ENCODE measurements at places on chromosomes 1 and 21.

- no peak for DNase-seq
Measured at GRCh38 chr1:50877641-50878040, 82.4 kb downstream of the FAF1 start.

DNA sequence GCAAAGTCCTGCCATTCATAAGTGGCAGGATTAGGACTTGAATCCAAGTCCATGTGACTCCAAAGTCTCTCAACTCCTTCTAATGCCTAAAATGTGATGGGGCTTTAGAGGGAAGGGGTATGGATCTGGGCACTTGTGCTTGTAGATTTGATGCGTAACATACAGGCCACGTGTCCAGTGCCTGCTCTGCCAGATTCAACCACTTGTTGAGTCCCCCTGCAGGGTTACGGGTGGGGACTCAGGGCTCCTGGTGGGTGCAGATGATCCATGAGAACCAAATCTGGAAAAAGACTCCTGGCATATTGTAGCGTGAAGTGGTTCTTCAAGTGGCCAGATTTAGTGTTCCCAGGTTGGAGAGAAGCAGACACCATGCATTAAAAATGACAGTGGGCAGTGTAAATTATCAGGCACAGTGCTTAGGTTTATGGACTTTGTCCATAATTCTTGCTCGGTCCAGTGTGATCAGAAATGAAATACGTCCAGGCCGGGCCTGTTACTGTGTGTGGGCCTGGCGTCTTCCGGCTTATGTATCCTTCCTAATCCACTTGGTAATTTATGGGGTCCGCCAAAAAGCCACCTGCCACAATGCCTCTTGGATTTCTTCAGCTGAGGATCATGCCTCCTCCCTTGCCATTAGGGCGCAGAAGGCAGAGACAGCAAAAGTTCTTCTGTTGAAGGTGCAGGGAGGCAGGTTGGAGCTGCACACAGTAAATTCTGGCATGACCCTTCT is 51.2 kb upstream of the LRP8 start:
- DNase-seq: no peak

- DNase-seq: no peak
Measured at GRCh38 chr1:177257128-177257527, 86.4 kb downstream of the BRINP2 start.

DNA sequence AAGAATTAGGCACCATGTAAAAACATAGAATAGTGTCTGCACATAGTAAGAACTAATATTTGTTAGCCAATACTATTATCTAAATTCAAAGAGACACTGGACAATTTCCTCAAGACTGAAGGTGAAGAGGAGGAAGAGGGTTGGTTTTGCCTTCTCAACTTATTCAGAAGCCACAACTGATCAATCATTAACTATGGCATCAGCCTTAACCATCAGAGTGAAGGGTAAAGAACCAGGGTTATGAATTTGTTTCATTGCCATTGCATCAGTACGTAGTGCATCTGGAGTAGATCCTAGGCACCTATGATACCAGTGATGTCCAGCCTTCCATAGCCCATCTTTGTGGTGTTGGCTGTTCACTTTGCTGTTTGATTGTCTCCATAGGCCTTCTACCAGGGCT is 421.7 kb upstream of the DEPDC1 start:
- no peak for DNase-seq

GRCh38 chr1:43279161-43279560 is 6.2 kb downstream of the C1orf210 start:
- no peak for DNase-seq

GRCh38 chr1:175514387-175514953 is 228.9 kb downstream of the TNR start:
- no peak for DNase-seq

GRCh38 chr21:32055305-32055704 is 182.5 kb downstream of the HUNK start:
- no peak for DNase-seq

- DNase-seq: no peak
Measured at GRCh38 chr1:151502859-151503780, 8.1 kb upstream of the CGN start.

GRCh38 chr1:202243006-202243405 is 49.4 kb downstream of the LGR6 start:
- DNase-seq: no peak

DNA sequence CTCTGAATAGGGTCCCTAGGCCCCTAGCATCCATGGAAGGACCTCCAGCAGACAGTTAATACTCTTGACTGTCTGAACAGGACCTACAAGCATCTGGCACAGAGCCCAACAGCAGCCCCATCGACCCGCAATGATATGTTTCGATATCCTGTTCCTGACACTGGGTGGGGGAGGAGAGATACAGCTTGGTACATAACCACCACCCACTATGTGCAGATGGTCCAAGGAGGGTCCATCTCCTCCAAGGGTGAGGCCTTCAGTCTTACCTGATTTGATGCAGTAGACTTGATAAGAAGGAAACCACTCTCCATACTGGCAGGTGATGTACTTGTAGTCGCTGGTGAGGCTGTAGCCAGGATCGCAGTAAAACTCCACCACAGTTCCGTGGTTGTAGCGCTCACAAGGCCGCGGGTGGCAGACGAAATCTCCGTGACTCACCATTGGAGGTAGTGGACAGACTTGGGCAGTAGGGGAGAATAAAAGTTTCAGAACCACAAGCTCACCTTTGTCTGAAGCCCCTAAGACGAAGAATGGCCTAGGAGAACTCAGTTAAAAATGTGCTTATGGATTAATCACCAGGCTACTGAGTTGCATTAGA is 86.0 kb upstream of the TLR5 start:
- no peak for DNase-seq

GRCh38 chr21:14675774-14676530 is 129.8 kb upstream of the SAMSN1 start:
- no peak for DNase-seq

DNA sequence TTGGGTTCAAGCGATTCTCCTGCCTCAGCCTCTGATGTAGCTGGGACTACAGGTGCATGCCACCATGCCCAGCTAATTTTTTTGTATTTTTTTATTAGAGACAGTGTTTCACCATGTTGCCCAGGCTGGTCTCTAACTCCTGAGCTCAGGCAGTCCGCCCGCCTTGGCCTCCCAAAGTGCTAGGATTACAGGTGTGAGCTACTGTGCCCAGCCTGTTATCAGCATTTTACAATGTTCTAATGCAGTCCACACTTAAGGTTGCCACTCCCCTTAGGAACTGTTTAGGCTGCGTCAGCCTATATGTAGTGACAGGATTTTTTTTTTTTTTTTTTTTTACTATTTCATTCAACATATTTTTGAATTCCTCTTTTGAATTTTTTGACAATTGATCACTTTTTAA is 30.2 kb downstream of the AGPAT3 start:
- DNase-seq: no peak

DNA sequence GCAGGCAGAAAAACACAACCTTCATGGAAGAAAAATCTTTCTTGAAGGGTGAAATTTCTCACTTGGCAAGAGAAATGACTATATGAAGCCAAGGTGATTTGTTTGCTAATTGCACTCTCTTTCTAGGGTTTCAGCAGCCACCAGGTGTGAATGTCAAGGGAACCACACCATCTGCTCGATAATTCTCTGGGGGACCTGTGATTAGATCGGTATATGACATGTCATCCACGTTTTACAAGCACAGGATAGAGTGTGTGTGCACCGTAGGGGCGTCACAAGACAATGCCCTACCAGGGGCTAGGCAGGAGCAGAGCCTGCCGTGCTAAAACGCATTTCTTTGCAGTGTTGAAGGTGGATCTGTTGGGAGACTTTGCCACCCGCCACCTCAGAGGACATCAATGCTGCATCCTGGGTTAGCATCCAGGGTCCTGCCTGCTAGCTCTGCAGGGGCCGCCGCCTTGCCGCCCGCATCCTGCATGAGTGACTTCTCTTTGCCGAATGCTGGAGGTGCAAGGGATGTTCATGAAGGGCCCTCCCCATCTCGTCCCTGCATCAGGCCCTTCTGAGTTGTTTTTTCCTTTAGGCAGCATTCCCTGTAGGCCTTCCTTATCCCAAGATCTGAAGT is 37.8 kb upstream of the CCSAP start:
- DNase-seq: no peak

DNA sequence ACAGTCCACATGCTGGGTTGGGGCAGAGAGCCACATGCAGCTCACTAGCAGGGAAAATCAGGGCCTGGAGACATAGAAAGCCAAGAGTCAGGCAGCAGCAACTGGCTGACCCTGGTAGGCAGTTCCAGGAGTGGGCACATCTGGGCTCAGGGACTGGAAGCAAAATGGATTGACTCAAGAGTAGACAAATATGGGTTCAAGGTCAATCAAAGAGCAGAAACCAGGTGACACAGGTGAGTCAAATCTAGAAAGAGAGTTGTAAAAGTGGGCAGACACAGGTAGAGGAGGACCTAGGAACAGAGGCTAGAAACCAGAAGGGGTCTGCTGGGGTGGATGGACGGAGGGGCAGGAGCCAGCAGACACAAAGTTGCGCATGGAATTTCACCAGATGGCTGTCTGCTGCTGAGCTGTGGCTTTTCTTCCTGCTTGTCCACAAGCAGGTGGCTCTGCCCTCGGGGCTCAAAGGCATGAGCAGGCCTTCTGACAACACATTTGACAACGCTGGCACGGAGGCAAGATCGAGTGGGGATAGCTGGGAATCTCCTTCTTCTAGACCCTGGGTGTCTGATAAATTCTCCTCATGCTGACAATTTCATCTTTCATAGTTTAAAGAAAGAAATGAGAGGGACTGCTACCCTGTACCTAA is 40.8 kb upstream of the IGSF3 start:
- no peak for DNase-seq

DNA sequence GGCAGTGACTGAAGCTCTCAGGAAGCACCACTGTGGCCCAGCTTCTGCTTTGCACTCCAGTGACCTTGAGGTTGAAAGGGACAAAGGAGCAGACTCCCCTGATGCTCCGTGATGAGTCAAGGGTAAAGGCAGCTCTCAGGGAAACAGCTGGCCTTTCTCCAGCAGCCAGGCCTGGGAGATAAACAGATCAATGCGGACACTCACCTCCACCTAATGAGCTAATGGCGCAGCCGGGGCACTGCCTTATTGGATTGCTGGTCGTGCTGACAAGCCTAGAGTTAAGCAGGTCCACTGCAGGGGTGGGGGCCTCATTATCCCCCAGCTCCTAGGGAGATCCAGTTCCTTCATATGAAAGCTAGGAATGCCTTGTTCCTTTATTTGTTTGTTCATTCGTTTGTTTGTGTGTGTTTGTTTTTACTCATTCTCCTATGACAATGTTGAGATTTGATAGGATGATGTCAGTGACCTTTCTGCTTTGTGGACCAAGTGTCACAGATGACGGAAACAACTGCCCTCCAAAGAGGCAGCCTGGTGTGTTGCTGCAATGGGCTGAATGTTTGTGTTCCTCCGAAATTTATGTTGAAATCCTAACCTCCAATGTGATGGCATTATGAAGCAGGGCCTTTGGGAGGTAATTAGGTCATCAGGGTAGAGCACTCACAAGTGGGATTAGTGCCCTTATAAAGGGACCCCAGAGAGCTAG is 141.4 kb upstream of the BEND5 start:
- no peak for DNase-seq

- DNase-seq: no peak
Measured at GRCh38 chr21:35027563-35028450, 21.3 kb downstream of the RUNX1 start.

GRCh38 chr1:231421546-231421970 is 529 bp downstream of the EGLN1 start:
- DNase-seq: peak; percentile 39

DNA sequence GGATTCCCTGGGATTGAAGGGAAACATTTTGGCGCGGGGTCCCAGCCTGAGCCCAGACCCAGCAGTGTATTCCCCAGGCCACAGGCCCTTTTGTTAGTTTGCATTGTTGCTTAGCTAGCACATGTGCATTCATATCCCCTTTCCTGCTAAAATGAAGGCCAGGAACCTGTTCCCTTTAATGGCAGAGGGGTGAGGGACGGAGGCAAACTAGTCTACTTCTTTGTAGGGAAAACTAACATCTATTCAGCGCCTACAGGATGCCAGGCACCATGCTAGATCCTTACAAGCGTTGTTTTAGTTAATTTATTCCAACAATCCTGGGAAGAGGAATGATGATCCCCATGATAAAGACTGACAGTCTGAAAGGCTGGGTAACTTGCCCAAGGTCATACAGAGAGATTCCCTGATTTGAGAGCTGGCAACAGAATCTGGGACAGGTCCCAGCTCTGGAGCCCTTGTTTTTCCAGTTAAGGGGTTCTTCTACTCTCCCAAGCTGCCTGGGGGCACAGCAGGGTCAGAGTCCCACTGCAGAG is 595 bp upstream of the E2F2 start:
- no peak for DNase-seq

DNA sequence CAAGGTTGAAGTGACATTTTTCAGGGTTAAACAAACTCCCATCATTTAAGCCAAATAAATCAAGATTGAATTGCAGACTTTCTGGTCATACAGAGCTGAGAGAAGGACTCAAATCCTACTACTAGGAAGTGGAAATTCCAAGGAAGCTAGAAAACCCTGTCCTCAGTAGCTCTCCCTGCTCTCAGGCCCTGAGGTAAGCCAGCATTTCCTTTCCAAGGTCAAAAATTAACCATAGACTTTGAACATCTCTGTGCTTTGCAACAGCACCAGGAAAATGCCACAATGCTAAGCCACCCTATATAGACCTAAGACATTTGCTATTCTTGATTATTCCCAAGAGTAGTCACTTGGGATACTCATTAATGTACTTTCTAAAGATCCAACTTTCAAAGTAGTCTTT is 45.1 kb downstream of the LUZP1 start:
- no peak for DNase-seq

GRCh38 chr1:170536924-170537551 is 5.1 kb downstream of the GORAB start:
- no peak for DNase-seq

DNA sequence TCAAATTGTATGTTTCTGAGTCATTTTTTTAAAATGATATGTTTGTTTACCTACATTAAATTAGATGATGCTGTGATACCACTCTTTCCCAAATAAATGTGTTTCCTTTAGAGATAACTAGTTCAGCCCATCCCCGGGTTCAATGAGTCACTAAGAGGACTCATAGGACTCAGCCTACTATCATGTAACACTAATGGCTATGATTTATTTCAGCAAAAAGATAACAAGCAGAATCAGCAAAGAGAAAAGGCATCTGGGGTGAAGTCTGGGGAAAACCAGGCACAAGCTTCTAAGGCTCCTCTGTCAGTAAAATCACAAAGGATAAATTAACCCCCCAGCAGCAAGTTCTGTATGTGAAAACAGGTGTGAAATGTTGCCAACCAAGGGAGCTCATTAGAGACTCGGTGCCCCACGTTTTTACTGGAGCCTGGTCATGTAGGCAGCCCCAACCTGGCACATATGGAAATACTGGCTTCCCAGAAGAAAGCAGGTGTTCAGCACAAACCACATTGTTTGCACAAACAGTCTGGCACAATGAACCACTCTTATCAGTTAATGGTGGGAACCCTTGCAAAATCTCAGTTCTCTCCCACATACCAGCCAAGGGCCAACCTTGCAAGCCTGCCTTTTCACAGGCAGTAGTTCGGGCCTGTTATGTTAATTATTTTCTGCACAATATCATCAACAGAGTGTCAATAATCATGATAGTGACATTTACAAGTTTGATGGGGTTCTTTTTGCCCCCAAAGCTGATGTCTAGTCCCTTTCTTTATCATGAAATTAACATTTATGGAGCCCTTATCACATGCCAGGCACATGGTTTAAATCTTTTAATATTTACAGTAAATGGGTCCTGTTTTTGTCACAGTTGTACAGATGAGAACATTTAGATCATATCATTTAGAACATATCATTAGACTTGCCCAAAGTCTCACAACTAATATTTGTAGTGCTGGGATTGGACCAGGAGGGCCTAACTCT is 23.1 kb upstream of the CNN3 start:
- no peak for DNase-seq

GRCh38 chr21:28068455-28069358 is 924.0 kb downstream of the LTN1 start:
- DNase-seq: no peak

GRCh38 chr1:99269321-99269720 is 5.0 kb downstream of the PLPPR4 start:
- no peak for DNase-seq

All from K562 (cell line).